ENCODE measurements at places on chromosomes 12 and 14.
A peak's percentile ranks its signal among the peaks of the same experiment; 100 is the strongest.

DNA sequence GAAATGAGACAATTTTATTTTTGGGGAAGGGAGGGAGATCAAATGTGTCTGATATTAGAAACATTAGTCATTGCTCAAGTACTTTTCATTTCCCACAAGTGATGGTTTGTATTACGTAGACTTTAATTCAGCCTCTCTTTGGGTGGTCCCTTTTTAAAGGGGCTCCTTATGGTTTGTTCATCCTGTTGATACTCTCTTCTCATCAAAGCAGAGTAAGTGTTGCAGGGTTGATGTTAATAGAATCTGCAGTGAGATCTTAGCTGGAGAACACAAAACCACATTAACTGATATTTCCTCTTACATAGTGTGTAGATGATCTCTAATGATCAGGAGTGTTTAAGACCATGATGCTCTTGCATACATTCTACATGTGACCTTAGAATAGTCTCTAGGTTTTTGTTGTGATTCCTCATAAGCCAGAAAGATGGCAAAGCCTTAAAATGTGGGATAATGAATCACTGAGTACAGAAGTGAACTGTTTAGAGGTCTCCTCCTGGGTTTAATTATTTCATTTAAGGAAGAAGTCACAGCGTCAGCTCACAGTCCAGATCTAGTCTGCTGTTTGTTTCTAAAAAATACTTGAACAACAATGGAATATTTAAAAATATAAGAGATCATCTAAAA is 87.4 kb upstream of the PTPRR start:
- DNase-seq: no peak

DNA sequence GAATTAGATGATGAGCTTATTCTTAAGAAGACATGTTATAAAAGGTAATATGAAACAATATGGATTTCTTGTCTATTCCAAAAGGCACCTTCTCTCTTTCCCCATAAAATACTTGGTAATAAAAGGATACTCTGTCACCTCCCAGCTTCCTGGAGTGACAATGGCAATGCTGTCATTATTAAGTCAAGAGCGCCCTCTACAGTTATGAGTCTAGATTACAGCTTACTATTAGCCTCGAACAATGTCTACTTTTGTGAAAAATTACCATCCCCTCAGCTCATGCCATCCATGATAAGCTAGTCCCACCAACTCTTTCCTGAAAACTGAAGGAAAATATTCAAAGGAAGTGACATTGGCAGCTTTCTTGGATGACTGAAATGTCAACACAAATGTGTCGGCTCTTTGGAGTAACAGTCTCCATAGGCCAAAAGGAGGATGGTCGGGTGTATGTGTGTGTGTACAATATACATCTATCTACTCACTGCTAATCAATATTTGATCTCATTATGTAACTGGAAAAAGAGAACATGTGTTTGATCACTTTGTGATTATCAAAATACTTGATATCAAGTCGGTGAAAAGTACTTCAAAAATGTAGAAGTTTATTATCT is 48.7 kb upstream of the CDKN3 start:
- no peak for DNase-seq

DNA sequence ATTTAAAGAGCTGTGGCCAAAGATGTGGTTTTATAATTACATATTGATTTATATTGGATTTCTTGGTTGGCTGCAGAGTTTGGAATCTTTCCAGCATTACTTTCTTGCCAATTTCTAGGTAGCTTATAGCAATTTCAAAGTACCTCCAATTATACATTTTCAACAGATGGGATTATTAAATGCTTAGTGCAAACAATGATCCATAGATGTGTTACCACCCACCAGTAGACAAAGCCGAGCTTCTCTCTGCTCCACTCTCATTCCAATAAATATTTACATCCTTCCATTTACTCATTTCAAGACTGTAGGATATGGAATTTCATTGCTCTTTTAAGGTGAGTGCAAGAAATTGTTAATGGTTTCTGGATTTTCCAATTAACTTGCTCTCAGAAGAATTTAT is 21.6 kb upstream of the TMCC3 start:
- DNase-seq: no peak

GRCh38 chr12:91923864-91924263 is 221.8 kb downstream of the BTG1 start:
- DNase-seq: peak; percentile 11

DNA sequence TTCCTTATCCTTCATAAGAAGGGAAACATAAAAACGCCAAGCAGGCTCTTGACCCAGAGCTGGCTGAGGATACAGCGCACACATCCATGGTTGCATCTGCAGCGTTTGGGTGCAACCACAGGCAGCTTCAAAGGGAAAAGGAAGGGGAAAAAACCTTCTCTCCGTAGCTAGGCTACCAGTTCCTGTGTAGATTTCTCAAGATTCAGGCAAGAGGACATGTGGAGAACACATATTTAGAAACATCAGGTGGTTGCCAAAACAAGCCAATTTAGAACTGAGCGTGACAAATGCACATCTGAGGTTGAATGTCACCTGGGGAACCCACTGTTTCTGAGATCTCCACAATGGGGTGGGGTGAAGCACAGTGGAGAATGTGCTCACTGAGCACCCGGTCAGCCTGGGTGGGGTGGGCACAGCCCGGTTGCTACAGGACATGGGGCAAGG is 78.3 kb upstream of the BDKRB2 start:
- peak; percentile 32 for DNase-seq

DNA sequence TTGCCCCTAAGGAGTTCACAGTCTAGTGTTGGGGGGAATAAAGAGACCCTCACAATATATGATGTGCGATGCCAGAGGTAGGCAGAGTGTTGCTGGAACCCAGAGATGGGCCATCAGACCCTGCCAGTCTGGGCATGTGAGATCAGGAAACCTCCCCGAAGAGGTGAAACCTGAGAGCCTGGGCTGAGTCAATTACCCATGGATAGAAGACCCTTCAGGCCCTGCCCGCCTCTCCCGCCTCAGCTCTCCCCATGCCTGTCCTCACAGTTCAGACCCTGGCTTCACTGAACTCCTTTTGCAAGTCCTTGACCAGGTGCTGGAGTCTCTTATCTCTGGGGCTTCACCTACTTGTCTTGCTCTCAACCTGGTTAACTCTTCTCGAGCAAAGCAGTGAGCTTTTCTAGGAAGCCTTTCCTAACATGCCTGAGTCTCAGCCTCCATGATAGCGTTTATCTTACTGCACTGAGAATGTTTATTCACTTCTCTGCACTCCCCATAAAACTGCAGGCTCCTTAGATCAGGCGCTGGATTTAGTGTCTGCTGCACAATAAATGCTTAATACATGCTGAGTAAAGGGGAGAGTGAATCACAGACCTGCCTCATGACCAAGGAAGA is 19.6 kb downstream of the ALDH1L2 start:
- DNase-seq: no peak

DNA sequence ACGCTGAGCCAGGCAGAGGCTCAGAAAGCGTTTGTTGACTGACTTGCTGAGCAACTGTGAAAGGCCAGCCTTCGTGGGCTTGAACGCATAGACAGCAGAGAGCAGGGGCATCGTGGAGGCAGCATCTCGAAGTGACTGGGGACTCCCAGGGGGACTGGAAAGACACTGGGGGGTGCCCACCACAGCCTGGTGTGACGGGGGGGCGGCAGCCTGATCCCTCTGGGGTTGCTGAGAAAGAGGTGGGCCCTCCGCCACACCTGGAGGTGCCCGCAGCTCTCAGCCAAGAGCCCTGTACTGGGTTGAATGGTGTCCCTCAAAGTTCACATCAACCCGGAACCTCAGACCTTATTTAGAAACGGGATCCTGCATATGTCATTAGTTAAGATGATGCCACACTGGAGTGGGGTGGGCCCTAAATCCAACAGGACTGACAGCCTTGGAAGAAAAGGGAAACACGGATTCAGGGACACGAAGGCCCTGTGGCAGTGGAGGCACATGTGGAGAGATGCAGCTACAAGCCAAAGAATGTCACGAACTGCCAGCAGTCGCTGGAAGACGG is 84.6 kb downstream of the RFLNA start:
- no peak for DNase-seq

DNA sequence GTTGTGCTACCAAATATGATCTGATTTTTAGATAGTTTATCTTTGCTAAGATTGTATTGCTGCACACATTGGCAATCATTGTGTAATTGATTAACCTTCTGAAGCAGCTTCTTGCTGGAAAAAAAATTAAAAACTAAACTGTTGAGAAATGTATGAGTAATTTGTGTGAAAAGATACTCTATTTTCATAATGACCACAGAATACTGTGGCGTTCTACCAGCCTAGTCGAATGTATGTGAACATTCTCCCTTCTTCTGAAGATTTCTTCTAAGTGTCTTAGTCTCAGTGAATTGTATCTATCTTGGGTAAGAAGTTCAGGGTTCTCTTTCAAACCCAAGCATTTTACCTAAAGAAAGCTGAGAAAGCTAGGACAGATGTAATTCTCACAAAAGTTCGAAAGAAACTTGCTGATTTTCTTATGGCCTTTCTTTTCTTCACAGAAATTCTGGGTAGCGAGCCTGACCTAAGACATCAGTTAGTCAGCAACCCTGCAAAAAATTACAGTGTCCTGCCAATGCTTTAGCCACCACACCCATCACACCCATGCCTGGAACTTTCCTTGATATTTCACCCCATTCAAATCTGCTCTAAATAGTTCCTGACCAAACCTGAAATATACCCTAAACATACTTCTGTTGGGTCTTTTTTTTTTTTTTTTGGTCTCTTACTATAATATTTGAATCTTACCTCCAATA is 27.1 kb upstream of the C12orf71 start:
- no peak for DNase-seq

GRCh38 chr12:21813125-21813524 is 38.6 kb upstream of the KCNJ8 start:
- DNase-seq: no peak

DNA sequence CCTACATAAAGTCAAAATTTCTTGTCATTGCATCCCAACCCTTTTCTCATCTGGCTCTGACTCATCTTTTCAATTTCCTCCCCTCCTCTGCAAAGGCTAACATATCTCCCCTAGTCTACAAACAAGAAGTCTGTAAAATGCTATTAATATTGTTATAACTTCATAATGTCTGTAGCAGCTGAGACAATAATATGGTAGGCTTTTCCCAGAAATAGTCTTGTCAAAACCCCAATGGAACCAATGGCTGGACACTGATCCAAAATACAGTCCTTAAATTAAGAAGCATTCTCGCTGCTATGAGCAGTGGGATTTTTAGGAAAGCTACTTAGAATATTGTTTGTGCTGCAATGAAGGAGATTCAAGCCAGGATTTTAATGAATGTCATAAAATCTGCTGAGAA is 131.4 kb downstream of the KLHL28 start:
- DNase-seq: no peak

- no peak for DNase-seq
Measured at GRCh38 chr12:13229504-13229903, 33.0 kb downstream of the EMP1 start.

GRCh38 chr12:127655691-127656090 is 611.3 kb upstream of the TMEM132C start:
- no peak for DNase-seq

- DNase-seq: no peak
Measured at GRCh38 chr12:131905630-131906091, 11.2 kb downstream of the ULK1 start.

DNA sequence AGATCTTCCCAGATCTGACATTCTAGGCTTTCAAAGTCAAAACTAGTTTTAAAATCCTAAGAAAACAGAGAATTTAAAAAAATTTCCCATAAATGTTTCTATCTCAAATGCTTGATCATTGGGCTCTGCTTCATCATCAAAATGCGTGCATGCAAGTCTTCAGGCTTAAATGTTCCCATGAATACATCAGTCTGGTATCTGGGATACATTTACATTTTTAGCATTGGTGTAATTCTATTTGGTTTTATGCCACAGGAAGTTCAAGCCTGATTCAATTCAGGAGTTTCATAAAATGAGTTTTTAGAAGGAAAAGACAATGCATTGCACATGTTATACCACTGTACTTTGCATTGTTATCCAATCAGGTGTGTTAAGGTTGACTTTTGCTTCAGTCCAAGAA is 336.4 kb downstream of the PCNX1 start:
- DNase-seq: no peak

- DNase-seq: no peak
Measured at GRCh38 chr14:101120641-101121507, 217.4 kb upstream of the RTL1 start.

DNA sequence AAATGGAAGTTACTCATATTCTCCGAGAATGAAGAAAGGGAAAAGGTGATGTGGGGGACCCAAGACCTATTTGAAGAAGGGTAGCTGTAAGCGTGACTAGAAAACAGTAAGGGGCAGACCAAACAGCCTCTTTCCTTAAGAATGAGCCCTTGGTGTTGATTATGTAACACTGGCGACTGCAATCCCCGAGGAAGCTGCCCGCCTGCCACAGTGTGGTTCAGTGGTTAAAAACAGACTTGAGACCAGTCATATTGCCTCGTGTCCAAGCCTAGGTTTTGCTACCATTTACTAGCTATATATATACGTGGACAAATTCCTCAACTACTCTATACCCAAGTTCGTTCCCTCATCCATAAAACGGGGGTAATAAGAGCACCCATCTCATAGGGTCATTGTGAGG is 49.1 kb downstream of the SSPN start:
- no peak for DNase-seq

DNA sequence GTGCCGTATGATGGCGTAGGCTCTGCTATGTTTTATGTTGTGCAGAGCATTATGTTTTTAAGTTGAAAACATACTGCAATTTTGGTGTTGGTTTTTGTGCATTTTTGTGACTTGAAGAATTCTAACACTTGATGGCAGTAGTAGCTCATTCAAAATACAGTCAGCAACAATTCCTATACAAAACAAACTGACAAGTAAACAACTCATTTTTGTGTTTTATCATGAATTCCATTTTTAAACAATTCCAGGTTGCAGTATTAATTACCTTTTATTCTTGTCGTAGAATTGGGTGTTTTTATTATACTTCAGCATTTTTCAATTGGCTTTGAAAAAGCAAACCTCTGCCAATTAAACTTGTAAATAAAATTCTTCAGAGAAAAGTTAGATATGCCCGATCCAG is 4.1 kb upstream of the CCER1 start:
- DNase-seq: no peak

DNA sequence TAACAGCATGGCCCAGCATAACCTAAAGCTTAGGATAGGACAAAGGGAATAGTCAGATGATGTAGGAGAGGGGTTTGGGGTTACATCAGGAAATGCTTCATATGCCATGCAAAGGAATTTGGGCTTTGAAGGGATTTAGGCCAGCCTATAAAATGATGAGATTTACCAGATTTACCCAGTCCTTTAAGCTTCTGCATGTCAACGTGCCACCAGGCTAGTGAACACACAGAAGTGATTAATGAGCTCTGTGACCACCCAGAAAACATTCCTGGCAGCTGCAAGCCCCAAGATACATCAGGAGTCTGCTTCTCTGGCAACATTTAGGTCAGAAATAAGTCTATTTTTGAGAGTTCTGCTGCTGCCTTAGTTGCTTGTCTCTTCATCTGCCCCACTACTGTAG is 118.3 kb downstream of the LRIG3 start:
- DNase-seq: no peak

- DNase-seq: peak; percentile 23
Measured at GRCh38 chr12:64826234-64826633, 1.8 kb downstream of the TBC1D30 start.

All from T-helper 1 cell (primary cell).